D341Med (cell line): ENCODE measurements at places on chromosomes 12 and 14.
A peak's percentile ranks its signal among the peaks of the same experiment; 100 is the strongest.

DNA sequence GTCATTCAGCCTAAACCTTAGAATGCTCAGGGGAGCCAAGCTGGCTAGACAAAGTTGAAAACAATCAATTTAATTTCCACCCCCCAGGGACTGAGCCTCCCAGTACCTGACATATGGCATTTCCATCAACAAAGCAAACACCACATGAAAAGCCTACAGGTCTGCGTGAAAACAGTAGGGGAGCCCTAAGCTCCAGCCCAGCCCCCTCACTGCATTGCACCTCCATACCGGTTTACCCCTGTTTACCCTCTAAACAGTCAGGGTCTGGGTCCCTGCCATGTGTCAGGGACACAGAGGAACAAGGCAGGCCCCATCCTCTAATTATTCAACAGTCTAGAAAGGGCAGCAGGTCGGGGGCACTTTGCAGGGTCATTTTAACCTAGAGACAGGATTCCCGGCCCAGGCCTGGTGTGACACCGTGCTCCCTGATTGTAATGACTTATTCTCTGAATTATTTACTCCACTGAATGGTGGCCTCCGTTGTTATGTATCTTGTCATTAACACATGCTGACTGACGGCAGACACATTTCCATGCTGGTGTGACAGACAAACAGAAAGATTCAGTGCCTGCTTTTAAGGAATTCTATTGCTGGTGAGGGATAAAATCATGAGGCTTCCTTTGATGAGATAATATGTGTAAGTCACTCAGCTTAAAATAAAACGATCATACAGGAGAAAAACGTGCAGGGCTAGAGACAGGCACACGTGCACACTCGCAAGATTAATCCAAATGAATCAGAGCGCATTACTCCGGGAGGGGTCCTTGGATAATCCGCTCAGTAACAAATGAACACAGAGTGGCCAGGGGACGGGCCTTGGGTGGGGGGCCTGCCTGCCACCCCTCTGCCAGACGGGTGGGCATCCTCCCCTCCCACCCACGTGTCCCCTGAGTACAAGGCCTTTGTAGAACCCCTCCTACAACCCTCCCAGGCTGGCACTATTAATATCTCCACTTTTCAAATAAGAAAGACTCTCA is 23.2 kb downstream of the CCDC88C start:
- DNase-seq: peak; percentile 85

DNA sequence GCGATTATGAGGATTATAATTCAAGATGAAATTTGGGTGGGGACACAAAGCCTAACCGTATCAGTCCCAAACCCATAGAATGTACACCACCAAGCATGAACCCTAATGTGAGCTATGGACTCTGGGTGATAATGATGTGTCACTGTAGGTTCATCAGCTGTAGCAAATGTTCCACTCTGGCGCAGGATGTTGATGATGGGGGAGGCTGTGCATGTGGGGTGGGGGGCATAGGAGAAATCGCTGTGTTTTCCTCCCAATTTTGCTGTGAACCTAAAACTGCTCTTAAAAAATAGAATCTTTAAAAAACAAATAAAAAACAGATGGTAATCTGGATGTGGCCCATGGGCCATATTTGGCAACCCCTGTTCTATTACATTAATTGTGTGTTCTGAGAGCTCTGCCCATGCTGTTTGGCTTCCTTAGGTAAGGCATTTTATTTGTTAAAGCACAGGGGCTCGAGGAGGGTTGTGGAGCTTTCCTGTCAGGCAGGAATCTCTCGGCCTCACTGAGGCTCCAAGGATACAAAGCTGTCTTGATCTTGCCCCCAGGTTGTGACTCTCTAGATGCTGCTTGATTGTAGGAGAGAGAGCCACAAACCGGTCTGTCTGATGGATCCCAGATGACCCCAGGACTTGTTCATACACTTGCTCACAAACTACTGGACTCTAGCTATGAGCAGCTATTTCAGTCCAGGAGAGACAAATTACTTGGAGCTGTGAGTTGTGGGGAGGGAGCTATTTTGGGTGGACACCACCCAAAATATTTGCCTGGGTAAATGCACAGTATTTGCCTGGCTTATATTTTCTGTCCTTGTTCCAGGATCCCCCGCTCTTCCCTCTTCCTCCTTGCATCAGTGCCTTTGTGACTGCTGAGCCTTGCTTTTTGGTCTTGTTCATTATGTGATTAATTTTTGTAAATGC is 340.2 kb downstream of the MED13L start:
- no peak for DNase-seq

GRCh38 chr12:109476807-109477184 is 304 bp downstream of the KCTD10 start:
- no peak for DNase-seq

- no peak for DNase-seq
Observed at GRCh38 chr14:36515105-36515593, 4.9 kb downstream of the NKX2-1 start.

- no peak for DNase-seq
Observed at GRCh38 chr14:76083796-76084765, 67.6 kb upstream of the GPATCH2L start.

DNA sequence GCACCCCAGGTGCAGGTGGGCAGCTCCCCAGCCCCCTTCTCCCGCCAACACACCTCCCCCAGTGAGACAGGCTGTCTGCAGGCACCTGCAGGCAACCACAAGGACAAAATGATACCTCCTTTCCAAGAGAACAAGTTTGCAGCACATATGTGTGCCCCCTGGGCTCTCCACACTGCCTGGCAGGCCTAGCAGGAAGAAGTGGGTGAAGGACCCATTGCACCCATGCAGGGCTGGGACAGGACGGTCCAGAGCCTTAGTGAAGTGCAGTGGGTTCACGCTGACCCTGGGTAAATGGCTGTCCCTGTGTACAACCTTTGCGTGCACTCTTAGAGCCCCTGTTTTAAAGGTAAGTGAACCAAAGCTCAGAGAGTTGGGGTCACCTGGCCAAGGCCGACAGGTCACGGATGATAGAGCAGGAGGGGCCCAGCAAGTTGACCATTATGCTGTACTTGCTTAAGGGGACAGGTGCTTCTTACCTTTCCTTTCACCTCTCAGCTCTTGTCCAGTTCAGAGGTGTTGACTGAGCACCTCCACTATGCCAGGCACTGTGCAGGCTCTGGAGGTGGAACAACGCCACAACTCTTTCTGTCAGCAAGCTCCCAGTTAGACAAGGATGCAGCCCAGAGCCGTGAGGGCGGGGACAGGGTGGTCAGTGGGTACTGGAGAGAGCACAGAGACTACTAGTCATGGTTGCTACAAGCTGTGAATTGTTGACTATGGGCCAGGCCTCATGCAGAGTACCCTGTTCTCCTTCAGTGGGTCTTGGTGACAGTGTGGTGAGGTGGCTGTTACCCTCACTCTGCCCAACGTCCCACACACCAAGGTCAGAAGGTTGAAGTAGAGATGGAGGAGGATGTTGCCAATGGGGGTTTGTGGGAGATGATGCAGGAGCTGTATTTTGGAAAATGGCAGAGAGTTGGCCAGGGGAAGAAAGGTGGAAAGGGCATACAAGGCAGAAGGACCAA is 125.9 kb downstream of the PAPOLA start:
- peak; percentile 9 for DNase-seq

- DNase-seq: no peak
Observed at GRCh38 chr14:103356024-103356682, 22.1 kb downstream of the EIF5 start.

DNA sequence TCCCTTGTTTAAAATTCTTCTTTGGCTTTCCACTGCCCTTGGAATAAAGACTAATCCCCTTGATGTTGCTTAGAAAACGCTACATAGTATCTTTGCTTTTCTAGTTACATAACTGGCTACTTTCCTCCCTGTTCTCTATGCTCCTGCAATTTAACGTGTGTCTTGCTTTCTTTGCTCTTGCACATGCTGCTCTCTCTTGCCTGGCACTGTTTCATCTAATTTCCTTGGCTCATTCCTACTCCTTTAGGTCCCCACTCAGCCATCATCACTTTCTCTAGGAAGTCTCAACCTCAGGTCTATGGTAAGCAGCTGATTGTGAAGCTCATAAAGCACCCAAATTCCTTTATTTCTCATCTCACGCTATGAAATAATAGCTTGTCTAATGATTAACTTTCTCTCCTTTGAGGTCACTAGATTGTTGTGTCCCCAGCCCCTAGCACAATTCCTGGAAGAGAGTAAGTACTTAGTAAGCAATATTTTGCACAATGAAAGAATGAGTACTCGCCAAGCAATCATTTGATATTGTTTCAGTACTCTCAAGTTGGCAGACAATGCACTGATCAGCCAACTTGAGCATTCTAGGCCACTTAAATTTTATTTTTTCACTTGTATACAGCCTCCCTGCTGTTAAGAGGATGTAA is 3.3 kb downstream of the ALDH6A1 start:
- DNase-seq: no peak

- DNase-seq: peak; percentile 24
Observed at GRCh38 chr14:93712838-93713724, 75.2 kb downstream of the PRIMA1 start.

GRCh38 chr14:23089498-23090253 is 5.3 kb downstream of the ACIN1 start:
- DNase-seq: no peak

GRCh38 chr14:83255727-83256090 is 1722.1 kb upstream of the SEL1L start:
- DNase-seq: no peak

- no peak for DNase-seq
Observed at GRCh38 chr12:2528001-2528400, 266.8 kb upstream of the FKBP4 start.
